Activated T-helper 1 cell treated with anti-CD3 and anti-CD28 coated beads, Interleukin-12 subunit alpha, Interleukin-12 subunit beta, Interleukin-2, Interleukin-4 antibody, amounts not matched to agents 30 ng/mL and 10 ng/mL and 1 ng/mL, durations not matched to agents 14 hours and 24 hours and 36 hours (primary cell): ENCODE measurements at places on chromosomes 1 and 21. TPM values are rescaled to one million over a fixed set of nuclear protein-coding genes. Genes with fewer than 3 reads are reported as not detected.

The WNT3A gene
- not detected in 2 replicates for total RNA-seq

The GJB5 gene
- not detected in 2 replicates for total RNA-seq

The NMNAT1 gene
- total RNA-seq, result 5.0 and 5.8 TPM in 2 replicates

The DYNLT5 gene
- not detected in 2 replicates for total RNA-seq

The STUM gene
- total RNA-seq, result not detected in 2 replicates

The RIIAD1 gene
- total RNA-seq, result not detected in 2 replicates

The CDA gene
- total RNA-seq, result not detected in 2 replicates

The MYOC gene
- total RNA-seq, result not detected in 2 replicates

The XKR8 gene
- total RNA-seq, result 5.7 and 5.8 TPM in 2 replicates

- H3K4me3 ChIP-seq, result no peak overlapping the region
- no peaks in the 10 kb centered on the region for H3K27me3 ChIP-seq
- H3K36me3 ChIP-seq, result peaks cover 5% of the 10 kb centered on the region
These were observed 34.6 kb upstream of the ZNF281 start for GRCh38 chr1:200444478-200444877.

GRCh38 chr21:33780631-33781030 is 135.0 kb downstream of the ATP5PO start:
- H3K36me3 ChIP-seq, result no peaks in the 10 kb centered on the region
- H3K27ac ChIP-seq, result no peak overlapping the region
- H3K4me3 ChIP-seq, result no peak overlapping the region
- no peaks in the 10 kb centered on the region for H3K4me1 ChIP-seq
- no peak for DNase-seq

- peak overlapping the region; percentile 71 for H3K4me3 ChIP-seq
- peaks cover 68% of the 10 kb centered on the region for H3K4me1 ChIP-seq
- H3K27ac ChIP-seq, result peak overlapping the region; percentile 95
- peaks cover 28% of the 10 kb centered on the region for H3K36me3 ChIP-seq
These were observed 34.3 kb upstream of the ECE1 start for GRCh38 chr1:21324368-21325141.

- H3K4me3 ChIP-seq, result no peak overlapping the region
- no peaks in the 10 kb centered on the region for H3K4me1 ChIP-seq
- DNase-seq, result no peak
- no peak overlapping the region for H3K27ac ChIP-seq
These were observed 63.1 kb upstream of the SLC2A1 start for GRCh38 chr1:43021547-43022474.

GRCh38 chr1:21629971-21630370 is 39.2 kb downstream of the RAP1GAP start:
- H3K27ac ChIP-seq, result no peak overlapping the region
- H3K27me3 ChIP-seq, result peaks cover 10% of the 10 kb centered on the region
- DNase-seq, result no peak

DNA sequence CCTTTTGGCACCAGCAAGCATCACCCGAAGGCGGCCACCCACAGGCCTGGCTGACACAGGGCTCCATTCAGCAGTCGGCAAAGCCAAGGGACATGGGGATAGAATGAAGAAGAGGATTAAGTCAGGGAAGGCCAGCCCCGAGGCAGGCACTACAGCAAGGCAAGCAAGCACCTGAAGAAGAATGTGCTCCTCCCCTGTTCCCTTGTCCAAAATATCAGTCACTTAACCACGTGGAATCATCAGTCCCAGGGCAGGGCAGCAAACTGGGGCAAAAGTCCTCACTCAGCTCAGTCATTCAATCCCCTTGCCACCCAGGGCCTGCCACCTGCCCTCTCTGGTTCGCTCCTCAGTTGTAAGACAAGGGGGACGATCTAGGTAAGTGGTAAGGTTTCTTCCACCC is 9.3 kb downstream of the KANK4 start:
- H3K27ac ChIP-seq, result no peak overlapping the region
- H3K4me1 ChIP-seq, result no peaks in the 10 kb centered on the region
- no peaks in the 10 kb centered on the region for H3K27me3 ChIP-seq
- DNase-seq, result no peak

DNA sequence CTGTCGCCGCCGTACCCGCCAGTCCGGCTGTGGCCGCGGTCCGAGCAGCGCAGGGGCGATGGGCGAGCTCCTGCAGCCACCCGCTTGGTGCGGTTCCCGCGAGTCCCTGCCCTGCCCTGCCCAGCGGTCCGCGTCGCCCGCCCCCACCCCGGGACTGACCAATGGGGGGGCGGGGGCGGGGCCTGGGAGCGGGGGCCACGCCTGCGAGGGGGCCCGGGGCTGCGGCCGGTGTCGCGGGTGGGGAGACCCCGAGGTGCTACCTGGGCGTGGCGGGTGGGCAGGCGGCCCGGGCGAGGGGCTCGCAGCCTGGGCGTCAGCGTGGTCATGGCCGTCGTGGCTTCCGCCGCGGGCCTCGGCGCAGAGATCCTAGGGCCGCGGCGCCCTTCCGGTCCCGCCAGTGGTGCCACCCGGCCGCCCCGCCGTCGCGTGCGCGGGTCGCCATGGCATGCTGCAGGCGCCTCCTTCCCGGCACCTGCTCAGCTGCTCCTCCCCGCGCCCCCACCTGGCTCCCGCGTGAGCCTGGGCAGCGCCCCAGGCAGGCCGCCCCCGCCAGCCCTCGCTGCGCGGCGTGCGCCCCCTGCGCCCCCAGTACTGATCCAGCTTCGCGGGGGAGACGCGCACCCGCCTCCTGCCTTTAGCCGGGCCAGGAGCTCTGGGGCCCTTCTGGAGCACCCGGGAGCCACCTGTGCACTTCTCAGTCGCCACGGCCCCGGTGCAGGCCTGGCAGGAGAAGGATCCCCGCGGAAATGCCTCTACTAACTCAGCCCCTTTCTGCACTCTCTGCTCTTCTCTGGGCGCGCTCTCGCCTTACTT is at the start of gene BMP8B:
Gene BMP8B, minus strand, starts transcription at position 108 of the 813 bp plus-strand sequence. CDS start 380 bp downstream, outside the sequence.
- peaks cover 13% of the 10 kb centered on the region for H3K4me1 ChIP-seq
- H3K27ac ChIP-seq, result peak within 1 kb of the TSS; percentile 34
- DNase-seq, result peak; percentile 19
- H3K4me3 ChIP-seq, result peak within 1 kb of the TSS; percentile 82
- H3K36me3 ChIP-seq, result no peaks in the 10 kb centered on the region

- H3K4me1 ChIP-seq, result no peaks in the 10 kb centered on the region
- H3K36me3 ChIP-seq, result no peaks in the 10 kb centered on the region
- DNase-seq, result no peak
- no peak overlapping the region for H3K27ac ChIP-seq
- H3K4me3 ChIP-seq, result no peak overlapping the region
- H3K27me3 ChIP-seq, result no peaks in the 10 kb centered on the region
These were observed 27.4 kb upstream of the GJA9 start for GRCh38 chr1:38908821-38909220.

- no peak overlapping the region for H3K4me3 ChIP-seq
- no peaks in the 10 kb centered on the region for H3K36me3 ChIP-seq
- H3K27me3 ChIP-seq, result no peaks in the 10 kb centered on the region
- no peak overlapping the region for H3K27ac ChIP-seq
- no peak for DNase-seq
These were observed 984.4 kb upstream of the NCAM2 start for GRCh38 chr21:20013851-20014250.

DNA sequence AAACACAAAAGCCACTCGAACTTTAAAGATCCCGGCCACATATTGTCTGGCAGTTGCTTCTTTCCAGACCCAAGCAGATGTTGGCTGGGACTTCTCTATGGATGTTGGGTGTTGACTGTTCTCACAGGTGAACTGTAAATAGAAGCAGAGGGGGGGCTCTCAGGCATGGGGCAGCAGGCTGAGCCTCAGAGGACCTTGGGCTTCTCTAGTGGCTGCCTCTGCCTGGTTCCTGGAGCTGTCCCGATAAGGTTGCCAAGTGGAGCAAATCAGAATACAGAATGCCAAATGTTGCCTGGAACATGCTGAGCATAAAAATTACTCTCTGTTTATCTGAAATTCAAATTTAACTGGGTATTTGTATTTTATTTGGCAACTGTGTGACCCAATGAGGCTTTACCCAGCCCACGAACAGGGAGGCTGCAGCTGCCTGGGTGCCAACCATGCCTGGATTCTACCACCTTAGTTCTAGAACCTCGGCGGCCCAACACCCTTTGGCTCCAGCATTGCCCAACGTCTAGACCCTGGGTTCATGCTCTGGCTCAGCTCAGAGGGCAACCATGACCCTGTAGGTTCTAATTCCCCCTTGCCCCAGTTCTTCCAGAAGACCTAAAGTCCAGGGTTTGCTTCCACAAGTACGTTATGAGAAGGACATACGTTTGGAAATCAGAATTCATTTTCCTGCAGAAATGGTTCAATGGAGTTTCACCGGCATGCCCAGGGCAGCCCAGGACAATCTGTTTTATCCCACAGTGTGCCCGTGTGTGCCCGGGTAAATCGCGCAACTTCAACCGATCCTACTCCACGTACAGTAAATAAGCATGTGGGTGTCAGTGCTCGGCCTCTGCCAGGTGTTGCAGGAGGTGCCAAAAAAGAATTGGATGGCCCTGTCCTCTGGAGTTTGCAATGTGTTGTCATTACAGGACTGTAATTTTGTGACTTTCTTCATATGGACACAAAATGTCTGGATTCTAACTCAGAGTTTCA is 5.4 kb upstream of the SLC45A1 start:
- H3K36me3 ChIP-seq, result no peaks in the 10 kb centered on the region
- no peak overlapping the region for H3K27ac ChIP-seq
- H3K4me3 ChIP-seq, result no peak overlapping the region
- no peak for DNase-seq
- H3K27me3 ChIP-seq, result peaks cover 32% of the 10 kb centered on the region
- H3K4me1 ChIP-seq, result peaks cover 10% of the 10 kb centered on the region

GRCh38 chr1:172145231-172145651 is 275.2 kb upstream of the C1orf105 start:
- DNase-seq, result no peak
- no peaks in the 10 kb centered on the region for H3K27me3 ChIP-seq
- H3K4me3 ChIP-seq, result no peak overlapping the region
- H3K36me3 ChIP-seq, result peaks cover 2% of the 10 kb centered on the region
- H3K4me1 ChIP-seq, result peaks cover 13% of the 10 kb centered on the region

DNA sequence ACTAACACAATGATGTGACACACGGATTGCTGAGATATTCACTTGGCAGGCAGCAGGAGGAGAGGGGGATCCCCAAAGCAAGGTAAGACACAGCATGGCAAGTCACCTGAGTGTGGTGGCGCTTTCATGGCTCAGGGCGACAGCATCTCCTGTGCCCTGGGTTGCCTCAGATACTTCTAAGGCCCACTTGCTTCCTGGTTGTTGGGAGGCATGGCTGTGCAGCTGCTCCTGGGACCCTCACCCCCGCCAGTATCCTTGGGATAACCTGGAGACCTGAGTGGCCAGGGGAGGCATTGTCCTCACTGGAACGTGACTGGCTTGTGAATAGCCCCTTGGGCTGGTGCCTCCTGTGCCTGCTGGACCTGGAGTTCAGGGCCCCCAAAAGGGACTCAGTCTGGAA is 69.8 kb downstream of the STUM start:
- DNase-seq, result no peak
- peaks cover 13% of the 10 kb centered on the region for H3K27me3 ChIP-seq
- no peak overlapping the region for H3K27ac ChIP-seq
- H3K36me3 ChIP-seq, result no peaks in the 10 kb centered on the region
- H3K4me3 ChIP-seq, result no peak overlapping the region
